ENCODE measurements at places on chromosomes 11 and 22.
A peak's percentile ranks its signal among the peaks of the same experiment; 100 is the strongest.

DNA sequence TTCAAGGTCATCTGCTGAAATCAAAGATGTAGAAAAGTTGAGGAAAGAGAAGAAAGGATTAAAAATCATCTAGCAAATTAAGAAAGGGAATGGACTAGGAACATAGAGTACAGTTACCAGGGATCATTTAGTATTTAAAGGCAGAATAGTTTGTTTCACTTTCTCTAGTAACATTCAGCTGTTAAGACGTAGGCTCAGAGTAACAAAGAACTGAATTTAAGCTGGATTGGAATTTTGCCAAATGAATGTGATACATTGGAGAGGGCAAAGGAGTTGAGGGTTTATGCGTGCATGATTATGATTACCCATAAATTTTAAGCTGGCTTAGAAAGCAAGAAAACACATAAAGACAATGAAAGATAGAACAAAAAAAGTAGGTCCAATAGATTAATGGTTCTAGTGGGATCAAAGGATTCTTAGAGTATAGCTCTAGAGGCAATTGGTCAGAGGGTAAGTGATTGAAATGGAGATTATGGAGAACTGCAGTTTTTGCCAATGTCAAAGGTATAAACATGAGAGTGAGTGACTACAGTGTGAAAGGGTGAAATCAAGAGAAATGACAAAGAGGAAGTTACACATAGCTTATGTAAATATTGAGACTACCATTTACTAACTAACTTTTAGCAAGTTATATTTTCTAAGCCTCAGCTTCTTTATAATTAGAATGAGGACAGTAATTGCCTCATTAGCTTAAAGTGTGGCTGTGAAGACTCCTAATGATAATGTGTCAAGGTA, 190.0 kb downstream of the GRIA4 start:
- no peak for DNase-seq

- no peak for DNase-seq
Observed at GRCh38 chr22:17871726-17872458, 97.6 kb upstream of the BID start.

- DNase-seq = no peak
Observed at GRCh38 chr11:15059132-15059915, 14.1 kb upstream of the CALCB start.

GRCh38 chr11:100629671-100630070, 57.4 kb upstream of the ARHGAP42 start:
- no peak for DNase-seq

DNA sequence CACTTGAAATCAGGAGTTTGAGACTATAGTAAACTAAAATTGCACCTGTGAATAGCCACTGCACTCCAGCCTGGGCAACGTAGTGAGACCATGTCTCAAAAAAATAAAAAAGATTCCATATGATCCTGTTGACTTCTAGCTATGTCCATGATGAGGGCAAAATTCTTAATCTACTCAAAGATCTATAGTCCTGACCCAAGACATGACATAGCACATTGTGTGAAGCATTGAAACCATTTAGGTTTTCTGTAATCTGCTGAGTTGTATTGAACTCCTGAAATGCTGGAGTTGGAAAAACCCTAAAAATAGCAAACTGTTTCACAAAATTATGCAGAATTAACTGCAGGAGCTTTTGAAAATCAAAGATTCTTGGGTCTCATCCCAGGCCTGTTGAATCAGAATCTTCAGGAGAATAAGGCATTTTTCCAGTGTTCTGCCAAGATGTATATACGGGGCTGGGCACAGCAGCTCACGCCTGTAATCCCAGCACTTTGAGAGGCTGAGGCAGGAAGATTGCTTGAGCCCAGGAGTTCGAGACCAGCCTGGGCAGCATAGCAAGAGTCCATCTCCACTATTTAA, 29.8 kb upstream of the LDHA start:
- no peak for DNase-seq

- peak; percentile 75 for DNase-seq
Observed at GRCh38 chr11:22792497-22792896, 37.1 kb downstream of the SVIP start.

DNA sequence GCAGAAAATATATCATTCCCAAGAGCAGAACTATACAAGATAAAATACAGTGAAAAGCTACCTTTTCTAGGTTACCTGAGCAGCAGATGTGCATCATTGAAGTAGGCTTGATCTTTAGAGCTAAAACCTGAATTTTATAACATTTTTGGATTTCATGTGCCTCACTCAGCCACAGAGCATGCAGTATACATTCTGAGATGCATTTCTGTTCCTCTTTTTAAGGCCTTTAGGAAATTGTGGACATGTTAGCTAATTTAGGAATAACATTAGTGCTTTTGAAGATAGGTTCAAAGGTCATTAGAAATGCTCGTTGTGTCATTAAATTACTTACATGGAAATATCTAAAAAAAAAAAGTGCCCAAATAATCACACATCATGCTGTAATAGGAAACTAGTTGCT, 230.6 kb upstream of the PDGFD start:
- DNase-seq = no peak

- DNase-seq = peak; percentile 71
Observed at GRCh38 chr22:45101515-45102227, 62.1 kb upstream of the NUP50 start.

DNA sequence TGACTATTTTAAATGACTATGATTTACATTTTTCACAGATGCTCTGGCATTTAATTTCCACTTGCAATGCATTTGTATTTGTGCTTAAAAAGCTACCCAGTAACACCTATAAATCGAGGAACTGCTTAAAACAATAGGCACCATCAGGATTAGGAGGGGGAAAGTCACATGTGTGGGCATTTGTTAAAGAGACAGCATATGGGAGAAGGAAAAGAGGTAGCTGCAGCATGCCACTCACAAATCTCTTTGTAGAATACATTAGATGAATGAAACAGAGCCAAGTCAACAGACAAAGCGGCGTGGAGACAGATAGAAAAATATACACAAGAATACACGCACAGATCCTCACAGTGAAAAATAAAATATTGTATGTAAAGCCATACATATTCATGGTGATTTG, 228.0 kb downstream of the CADM1 start:
- no peak for DNase-seq

GRCh38 chr22:20312396-20313191, 7.3 kb downstream of the DGCR6L start:
- no peak for DNase-seq

DNA sequence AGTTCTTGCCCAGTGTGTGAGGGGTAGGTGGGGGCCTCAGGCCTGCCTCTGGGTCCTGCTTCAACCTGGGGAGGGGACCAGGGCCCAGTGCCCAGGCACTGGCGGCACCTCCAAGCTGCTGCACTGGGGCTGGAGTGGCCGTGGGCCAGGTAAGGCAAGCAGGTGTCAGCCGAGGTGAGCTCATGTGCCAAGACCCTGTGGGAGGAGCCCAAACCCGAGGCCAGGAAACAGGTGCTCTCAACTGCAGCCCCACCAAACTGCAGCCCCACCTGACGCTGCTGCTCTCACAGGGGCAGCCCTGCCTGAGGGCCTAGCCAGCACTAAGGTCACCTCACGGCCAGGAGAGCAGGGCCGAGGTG, 18.1 kb upstream of the GNB1L start:
- no peak for DNase-seq

DNA sequence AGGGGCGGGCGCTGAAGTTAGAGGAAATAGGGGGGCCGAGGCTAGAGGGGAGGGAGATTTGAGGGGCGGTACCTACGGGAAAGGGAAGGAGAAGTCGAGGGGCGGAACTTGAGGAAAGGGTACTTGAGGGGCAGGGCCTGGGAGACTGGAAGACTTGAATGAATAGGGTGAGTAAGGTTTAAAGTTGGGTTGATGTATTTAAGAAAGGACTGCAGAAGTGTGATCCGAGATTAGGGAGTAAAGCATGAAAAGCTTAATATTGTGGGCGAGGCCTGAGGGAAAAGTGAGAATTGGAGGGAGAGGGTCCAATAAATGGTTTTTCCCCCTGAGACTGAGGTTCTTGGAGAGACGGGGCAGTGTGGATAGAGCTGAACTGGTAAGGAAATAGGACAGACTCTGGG, 723 bp downstream of the HSCB start:
- no peak for DNase-seq

- no peak for DNase-seq
Observed at GRCh38 chr11:17778352-17778751, 43.8 kb downstream of the KCNC1 start.

DNA sequence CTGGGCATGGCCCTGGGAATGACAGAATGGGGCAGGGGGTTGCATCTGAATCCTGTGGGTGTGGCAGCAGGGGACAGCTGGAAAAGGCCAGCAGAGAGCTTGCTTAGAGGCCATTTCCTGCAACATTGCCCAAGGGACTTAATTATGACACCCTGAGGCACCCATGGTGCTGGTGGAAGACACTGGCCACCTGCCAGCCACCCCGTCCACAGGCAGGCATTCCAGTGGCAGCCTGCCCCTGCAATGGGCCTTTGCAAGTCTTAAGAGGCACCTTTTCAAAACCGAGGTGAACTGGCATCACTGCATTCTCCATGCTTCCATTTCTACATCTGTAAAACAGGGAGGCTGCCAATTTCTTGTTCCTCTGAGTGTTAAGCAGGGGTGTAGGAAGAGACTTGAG, 21.6 kb upstream of the SUSD2 start:
- DNase-seq = no peak

DNA sequence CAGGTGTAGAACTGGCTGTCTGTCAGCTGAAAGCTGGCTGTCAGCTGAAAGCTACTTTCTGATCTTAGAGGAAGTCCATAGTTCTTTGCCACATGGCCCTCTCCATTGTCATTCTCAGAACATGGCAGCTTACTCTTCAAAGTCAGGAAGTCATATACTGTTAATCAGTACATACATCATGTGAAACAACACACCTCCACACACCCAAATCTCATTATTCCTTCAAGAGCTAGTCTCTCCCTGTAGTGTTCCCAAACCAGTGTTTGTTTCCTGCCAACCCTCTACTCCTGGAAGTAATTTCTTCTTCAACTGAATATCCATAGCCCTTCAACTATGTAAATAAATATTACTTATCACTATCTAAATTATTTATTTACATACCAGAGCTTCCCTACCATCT, 58.9 kb downstream of the OR5AK2 start:
- no peak for DNase-seq

DNA sequence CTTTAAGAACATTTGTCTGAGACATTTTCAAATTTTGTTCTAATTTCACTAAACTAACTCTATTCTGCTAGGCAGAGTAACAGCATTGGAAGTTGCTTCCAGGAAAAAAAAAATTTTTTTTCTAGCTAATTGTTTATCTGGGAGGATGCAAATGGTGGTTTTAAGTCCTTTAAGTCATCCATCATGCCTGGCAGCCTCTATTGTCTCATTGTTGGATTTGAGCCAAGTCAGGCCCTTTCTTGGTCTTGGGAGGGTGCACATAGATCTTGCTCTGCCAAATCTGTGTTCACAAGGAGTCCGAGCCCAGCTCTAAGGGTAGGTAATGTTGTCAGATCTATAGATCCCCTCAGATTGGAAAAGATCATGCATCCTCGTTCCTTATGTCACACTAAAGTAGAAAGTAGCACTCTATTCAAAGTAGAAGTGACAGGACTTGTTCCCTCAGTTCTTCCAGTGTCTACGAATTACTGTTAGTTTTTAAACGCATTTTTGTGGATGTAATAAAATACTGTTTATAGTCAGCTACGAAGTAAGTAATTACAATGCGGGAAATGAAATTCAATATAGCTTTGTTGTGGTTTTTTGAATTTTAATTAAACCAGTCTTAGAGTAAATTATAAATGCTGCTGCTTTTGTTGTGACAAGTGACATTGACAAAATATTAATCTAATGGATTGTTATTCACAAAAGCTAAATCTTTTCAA, 166.0 kb upstream of the RASSF10 start:
- peak; percentile 75 for DNase-seq

DNA sequence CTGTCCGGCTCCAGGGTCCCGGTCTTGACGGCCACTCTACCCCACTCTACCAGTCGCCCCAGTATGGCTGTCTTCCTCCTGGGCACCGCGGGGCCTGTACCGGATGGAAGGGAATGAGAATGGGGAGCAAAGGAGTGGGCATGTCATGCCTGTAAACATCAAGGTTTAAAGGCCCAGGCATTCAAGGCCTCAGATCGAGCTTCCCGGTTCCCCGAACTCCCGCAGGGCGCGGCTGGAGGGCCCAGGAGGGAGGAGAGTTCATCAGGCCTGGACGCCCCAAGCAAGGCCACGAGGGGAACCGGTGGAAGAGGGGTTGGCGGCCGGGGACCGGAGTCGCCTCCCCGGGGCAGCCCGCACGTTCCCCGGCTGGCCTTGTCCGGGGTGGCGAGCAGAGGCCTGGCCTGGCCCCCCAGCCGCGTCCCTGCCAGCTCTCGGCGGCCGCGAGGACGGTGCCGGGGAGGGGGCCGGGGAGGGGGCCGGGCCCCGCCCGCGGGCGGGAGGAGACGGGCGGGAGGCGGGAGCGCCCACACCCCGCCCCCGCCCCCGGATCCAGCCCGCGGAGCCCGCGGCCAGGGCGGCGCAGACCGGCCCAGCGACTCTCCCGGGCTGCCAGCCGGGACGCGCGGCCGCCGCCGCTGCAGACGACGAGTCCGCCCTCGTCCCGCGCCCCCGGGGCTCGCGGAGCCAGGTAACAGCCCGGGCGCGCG, at the start of gene CDC42EP1:
TSS of gene CDC42EP1 (plus strand) at position 580 of the 707 bp plus-strand sequence. CDS start 5,870 bp downstream, outside the sequence.
- peak; percentile 80 for DNase-seq

GRCh38 chr22:37333724-37334460, 51.6 kb downstream of the CYTH4 start:
- no peak for DNase-seq

- DNase-seq = peak; percentile 40
Observed at GRCh38 chr22:41925783-41926460, 684 bp downstream of the TNFRSF13C start.

- no peak for DNase-seq
Observed at GRCh38 chr22:27602390-27602789, 199.2 kb downstream of the MN1 start.

DNA sequence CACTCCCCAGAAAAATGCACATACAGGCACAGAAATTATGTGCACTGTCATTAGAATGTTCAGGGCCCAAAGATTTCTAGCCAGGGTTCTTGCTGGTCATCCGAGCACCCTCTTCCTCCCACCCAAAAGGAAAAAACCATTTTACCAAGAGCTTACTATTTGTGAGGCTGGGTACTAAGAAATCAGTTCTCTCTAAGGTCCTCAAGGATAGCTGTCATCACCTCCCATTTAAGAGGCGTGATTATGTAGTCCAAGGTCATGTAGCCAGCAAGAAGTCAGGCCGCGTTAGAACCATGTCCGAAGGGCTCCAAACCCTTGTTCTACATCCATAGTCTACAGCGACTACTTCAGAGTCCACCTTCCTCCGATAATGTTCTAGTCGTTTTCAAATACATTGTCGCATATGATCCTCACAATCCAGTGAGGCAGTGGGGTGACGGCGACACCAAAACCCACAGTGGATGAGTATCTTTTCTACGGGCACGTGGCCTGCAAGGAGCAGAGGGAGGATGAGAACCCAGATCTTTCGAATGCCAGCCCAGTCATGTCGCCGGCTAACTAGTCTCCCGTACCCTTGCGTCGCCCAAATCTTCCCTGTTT, 634 bp downstream of the TIMM8B start:
- DNase-seq = peak; percentile 20

GRCh38 chr11:252666-253065, 15.9 kb downstream of the PSMD13 start:
- no peak for DNase-seq

Data from fibroblast of skin of scalp (primary cell).